Endothelial cell of umbilical vein (primary cell): ENCODE measurements at places on chromosomes 7 and 10. TPM values are rescaled to one million over a fixed set of nuclear protein-coding genes. Genes with fewer than 3 reads are reported as not detected.

LLCFC1 gene
- not detected in 2 replicates for total RNA-seq

MOGAT3 gene
- not detected in 2 replicates for total RNA-seq

GBX1 gene
- not detected in 2 replicates for total RNA-seq

NUTM2E gene
- 0.30 TPM in 1 of 2 replicates, not detected in the other for total RNA-seq

ZNF487 gene
- total RNA-seq: 2.6 and 3.0 TPM in 2 replicates

SRGN gene
- total RNA-seq: 433 and 450 TPM in 2 replicates

CLCN1 gene
- not detected in 2 replicates for total RNA-seq

CUZD1 gene
- total RNA-seq: 1.1 and 1.5 TPM in 2 replicates
